Activated CD8-positive, alpha-beta memory T cell treated with anti-CD3 and anti-CD28 coated beads for 4 hours (primary cell): ENCODE measurements at places on chromosomes 5 and 9.

DNA sequence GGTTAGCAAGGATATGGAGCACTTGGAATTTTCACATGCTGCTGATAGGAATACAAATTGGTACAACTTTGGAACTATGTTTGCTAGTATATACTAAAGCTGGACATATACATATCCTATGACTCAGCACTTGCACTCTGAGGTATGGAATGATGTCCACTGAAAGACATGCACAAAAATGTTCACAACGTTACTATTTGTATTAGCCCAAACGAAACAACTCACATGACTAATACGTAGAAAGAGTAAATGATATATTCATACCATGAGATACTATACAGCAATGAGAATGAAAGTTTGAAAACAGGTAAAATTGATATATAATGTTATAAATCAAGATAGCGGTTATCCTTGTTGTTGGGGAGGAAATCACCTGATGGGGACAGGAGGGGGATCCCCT lies 45.5 kb upstream of the CDC42SE2 start:
- DNase-seq, result no peak

DNA sequence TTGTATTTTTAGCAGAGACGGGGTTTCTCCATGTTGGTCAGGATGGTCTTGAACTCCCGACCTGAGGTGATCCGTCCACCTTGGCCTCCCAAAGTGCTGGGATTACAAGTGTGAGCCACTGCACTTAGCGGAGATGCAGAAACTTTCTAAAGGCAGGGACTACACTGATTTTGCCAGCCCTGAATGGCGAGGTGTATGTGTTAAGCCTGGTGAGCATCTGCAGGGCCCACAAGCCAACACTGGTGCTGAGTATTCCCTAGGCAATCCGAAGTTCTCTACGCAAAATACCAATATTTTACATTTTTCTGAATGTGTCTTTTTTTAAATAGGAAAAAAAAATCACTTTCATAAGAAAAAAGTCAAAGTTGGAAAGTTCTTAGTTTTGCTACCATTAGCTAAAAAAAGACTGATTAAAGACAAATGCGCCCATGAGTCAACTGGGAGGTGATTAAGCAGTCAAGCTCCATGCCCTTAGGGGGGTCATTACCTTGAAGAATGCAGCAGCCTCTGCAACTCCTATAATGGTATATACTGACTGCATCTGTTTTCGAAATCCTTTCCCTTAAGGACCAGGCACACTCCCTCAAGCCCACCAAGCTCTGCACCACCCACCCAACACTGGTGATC lies 502.8 kb downstream of the BNC2 start:
- DNase-seq, result no peak

DNA sequence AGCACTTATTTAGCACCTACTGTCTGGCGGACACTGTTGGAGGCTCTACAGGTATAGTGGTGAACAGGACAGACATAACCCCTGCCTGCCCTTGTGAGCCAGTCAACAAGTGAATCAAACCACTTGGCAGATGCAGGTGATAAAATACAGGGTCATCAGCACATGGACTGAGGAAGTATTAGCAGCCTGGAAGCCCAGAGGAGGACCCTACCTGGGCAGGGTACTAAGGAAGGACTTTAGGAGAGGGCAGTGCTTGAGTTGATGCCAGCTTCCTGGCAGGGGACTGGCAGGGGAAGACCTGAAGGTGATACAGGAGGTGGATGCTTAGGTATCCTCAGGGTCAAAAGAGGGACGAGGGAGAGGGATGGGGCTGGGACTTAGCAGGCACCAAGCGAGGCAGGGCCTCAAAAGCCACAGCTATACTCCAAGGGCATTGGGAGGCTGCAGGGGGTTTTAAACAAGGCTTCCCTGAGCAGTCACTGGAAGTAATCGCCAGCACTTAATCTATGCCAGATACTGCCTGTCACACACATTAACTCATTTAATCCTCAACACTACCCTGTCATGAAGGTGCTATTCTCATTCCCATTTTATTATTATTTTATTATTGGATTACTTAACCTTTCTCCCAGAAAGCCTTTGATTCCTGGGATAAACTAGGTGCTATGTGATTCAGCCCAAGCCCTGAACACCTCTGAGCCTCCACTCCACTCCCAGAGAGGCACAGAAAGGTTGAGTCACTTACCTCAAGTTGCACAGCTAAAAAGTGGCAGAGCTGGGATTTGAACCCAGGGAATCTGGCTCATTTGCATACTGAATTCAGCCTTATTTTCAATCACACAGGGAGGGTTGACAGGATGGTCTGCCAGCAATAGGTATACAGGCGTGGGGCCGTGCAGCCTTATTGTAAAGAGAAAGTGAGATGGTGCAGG lies 63.8 kb upstream of the ORM1 start:
- no peak for DNase-seq

DNA sequence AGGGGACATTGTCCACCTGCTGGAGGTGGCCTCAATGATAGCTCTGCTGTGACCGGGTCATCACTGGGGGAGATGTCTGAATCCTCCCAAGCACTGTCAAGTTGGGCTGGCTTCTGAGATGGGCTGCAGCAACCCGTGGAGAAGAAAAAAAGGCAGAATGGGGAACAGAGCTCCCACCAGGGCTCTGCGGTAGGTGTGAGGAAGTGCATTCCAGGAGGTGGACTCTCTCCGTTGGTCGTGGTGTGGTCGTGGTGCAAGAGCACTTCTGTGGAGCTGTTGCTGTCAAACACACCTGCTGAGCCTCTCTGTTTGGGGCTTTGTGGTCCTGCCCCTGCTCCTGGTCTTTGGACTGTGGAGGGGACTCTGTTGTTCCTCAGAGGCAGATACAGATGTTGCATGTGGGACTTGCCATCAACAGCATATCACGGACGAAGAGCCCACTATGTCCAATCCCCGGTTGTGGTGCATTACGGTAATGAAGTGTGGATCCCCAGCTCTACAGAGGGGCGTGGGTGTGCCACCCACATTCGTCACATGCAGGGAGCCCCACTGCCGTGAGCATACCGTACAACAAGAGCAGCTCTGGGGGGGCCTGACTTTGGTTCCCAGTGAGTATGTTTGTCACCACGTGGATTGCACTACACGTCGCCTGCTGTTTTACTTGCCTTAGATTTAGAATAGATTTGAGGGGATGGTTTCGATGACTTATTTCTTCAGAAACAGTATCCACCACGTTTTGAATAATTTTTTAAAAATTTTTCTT lies 36.0 kb upstream of the PITX1 start:
- DNase-seq, result no peak

DNA sequence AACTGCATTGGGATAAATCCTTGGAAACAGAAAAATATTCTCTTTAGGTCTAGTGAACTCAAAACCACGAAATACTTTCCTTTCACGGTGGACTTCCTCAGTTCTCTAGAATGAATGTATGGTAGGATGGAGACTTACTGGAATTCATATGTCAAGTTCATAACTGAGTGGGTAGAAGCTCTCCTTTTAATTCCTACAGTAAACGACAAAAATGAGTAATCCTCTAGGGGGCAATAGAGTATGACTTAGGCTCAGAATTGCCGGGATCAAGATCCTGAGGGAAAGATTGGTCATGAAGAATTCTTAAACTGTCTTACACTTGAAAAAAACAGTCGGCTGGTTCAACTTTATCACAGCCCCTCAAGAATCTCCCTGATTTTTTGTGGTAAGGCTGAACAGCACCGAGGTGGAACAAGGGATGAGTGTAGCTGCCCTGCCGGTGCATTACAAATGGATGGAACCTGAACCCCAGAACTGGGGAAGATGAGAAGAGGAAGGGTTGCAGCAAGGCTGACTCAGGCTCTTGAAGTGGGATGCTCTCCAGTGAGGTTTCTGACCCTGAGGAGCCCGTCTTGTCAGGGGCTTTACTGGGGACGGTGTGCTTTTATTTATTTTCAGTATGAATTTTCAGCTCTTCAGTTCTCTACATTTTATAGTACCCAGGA lies 14.0 kb upstream of the LOX start:
- no peak for DNase-seq

DNA sequence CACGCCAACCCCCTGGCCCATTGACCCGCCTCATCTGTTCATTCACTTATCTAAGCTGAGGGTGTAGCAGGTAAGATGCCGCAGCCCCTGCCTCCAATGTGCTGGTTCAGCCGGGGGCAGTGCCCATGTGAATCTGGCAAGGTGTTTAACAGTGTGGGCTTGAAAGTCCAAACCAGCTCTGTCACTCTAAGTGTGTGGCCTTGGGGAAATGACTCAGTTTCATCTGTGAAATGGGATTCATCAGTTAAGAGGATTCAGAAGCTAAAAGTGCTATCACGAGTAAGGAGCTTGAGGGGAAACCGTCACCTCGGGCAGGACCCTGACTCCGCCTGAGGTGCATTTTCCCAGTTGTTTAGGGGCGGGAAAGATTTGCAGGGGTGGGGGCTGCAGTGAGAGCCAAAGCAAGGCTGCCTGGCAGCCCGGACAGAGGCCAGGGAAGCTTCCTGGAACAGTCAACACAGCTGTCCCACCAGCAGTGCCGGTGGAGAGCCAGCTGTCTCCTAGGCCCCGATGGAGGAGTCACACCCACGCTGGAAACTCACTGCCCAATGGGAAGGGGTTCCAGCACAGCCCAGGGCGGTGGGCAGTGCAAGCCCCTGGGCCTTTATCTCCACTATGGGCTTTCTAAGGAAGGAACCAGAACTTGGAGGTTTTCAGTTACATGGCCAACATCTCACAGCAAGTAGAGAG lies 9.7 kb upstream of the URM1 start:
- no peak for DNase-seq

DNA sequence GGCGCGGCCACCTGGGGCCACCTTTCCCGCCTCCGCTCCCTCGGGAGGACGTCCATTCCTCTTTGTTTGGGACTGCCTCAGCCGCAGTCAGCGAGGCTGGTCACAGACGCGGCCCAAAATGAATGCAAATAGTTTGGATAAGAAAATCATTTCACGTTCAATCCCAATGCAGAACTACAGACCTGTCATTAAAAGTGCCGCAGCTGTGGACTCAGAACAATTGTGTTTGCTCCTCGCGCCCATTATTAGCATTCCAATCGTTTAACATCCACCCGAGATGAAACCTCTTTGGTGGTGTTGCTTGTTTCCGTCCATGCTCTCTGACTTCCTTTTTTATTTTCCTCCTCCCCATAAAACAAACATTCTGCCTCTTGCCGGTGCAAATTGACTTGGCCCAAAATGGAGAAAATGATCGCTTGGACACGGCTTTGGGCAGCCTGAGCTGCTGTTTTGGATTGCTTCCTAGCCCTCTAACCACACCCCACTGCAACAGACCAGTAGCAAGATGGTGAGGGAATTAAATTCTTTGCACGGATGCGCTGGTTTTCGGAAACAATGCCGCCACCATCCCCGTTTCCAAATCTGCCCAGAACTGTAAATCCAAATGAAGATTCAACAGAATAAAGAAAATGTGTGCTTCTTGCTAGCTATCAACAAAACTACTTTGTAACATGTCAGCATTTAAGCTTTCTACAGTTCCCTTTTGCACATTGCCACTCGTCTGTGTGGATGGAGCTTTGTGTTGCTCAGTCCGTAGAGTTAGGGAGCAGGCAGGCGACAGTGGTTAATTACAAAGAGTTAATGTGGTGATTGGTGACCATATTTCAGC lies 784 bp downstream of the NLN start:
- DNase-seq, result no peak

DNA sequence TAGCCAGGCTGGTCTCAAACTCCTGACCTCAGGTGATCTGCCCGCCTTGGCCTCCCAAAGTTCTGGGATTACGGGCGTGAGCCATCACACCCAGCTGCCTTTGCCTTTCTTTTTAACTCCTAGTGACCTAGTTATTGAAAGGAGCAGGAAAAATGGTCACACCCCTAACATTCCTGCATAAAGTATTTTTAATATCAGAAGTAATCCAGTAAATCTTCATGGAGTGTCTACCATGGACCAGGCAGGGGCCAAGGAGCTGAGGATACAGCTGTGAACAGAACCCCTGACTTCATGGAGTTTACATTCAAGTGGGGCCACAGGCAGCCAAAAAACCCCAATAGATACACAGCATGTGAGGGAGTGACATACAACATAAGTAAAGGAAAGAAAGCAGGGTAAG lies 18.3 kb upstream of the F2RL1 start:
- no peak for DNase-seq

- DNase-seq, result no peak
Measured at GRCh38 chr5:151173711-151174611, 16.4 kb upstream of the ANXA6 start.

GRCh38 chr9:114256827-114257328 lies 66.0 kb upstream of the ORM1 start:
- DNase-seq, result no peak

DNA sequence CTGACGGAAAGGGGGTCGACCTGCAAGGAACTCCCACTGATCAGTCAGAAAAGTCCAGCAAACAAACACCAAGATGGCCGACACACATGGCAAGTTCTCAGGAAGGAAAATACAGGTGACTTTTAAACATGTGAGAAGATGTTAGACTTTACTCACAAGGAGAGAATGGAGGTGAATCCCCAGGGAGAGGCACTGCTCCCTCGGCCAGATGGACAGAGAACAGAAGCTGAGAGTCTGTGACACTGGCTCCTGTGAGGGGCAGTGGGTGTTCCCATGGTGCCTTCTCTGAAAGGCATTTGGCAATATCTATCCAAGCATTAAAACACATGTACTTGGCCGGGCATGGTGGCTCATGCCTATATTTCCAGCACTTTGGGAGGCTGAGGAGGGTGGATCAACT lies 22.8 kb downstream of the COL5A1 start:
- no peak for DNase-seq

- DNase-seq, result no peak
Measured at GRCh38 chr5:103938146-103938695, 375.6 kb upstream of the NUDT12 start.

DNA sequence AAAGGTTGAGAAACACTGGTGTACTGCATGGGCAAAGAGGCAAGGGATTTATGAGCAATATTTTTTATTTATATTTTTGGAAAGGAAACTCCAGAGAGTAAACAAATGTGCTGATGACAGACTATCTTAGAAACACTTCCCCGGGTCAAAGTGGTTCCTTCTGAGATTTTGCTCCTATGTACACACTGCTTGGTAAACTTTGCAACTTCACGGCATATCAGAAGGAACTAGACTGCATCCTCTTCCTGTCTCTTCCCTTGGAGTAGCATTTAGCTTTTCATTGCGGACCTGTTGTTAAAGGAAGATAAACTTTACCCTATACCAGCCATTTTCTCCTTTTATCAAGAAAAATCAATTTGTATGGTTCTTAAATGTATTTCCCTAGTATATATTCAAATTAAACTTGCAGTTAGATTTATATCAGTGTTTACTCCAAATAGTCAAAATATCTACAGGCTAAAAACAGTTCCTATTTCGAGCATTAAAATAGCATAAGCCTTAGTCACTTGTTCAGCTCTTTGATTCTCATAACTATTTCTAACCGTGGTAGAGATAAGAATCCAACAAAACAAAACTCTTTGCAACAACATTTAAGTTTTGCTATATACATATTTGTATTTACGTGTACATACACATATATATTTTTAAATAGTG lies 48.0 kb upstream of the LRRC19 start:
- DNase-seq, result no peak

- no peak for DNase-seq
Measured at GRCh38 chr5:39256477-39257235, 37.3 kb upstream of the FYB1 start.

- no peak for DNase-seq
Measured at GRCh38 chr5:72651779-72652178, 144.6 kb upstream of the ZNF366 start.
